NCI-H524 treated with DMSO at 0.1 percent for 48 hours (cell line): ENCODE measurements at places on chromosomes 7 and 10.

DNA sequence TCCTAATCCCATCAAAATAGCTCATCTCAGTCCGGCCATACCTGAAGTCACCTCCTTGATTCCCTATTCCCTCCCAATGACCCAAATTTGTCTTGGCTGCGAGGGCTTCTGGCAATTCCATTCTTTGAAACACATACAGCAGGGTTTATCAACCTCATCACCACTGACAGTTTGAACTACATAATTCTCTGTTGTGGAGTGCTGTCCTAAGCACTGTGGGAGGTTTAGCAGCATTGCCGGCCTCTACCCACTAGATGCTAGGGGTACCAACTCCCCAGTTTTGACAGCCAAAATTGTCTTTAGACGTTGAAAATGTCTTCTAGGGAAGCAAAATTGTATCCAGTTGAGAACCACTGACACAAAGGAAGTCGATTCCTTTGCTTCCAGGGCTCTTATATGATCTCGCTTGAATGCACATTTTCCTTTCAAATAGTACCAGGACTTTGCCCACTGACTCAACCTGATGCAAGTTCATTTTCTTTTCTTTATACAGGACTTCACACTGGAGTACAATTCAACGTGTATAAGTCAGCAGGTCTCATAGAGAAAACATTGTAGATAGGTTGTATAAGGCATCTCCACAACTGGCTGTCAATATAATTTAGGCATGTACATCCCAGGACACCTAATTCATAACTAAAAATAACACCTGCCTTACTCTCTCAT lies 133.3 kb downstream of the STRA8 start:
- no peak for DNase-seq

DNA sequence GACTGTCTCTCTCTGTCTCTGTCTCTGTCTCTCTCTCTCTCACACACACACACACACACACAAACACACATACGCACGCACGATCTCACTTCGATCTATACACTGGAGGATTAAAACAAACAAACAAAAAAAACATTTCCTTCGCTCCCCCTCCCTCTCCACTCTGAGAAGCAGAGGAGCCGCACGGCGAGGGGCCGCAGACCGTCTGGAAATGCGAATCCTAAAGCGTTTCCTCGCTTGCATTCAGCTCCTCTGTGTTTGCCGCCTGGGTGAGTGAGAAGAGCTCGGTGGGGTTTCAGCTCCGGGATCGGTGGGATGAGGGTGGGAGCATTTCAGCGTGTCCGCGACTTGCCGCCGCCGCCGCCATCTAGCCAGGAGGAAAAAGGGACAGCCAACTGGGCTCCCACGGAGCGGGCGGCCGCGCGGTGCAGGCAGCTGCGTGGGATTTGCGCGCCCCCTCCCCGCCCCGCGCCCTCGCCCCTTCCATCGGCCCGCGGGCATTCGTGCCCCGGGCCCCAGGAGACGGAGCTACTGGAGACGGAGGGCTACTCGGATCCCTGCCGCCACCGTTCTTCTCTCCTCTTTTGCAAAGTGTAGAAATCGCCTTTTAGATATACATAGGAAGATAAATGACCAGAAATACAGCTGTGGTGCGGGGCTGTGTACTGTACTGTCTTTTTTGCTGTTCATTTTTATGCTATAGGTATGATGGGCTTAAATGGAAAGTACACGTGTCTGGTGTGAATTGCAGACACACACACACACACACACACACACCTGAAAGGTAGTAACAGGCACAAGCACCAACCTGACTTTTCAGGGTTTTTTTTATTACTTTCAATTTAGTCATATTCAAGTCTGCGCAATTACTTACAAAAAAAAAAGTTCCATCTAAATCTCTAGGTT lies 581 bp downstream of the PTPRZ1 start:
- DNase-seq = no peak

GRCh38 chr10:84156009-84156408 lies 16.7 kb downstream of the GHITM start:
- no peak for DNase-seq

GRCh38 chr7:132965951-132966350 lies 115.9 kb downstream of the CHCHD3 start:
- DNase-seq = no peak

DNA sequence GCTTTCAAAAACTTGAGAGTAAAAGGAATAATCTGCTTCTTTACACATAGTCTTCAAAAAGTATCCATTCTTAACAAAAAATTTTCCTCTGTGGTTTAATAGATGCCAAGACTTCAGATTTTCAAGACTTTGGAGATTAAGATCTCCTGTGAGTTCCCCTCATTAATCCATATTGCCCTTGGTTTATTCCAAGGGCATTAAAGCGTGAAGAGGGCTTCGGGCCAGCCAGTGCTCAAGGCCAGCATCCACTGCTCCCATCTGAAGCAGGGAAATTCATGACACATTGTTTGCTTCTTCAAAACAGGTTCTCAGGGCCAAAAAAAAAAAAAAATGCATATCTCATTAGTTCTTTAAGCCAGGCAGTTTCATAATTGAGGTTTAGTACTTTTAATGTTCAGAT lies 137.3 kb upstream of the RHOBTB1 start:
- no peak for DNase-seq

- DNase-seq = no peak
Observed at GRCh38 chr10:48608279-48608681, 3.4 kb upstream of the ARHGAP22 start.

- no peak for DNase-seq
Observed at GRCh38 chr10:90126256-90126595, 424.8 kb downstream of the KIF20B start.

GRCh38 chr10:92822964-92823363 lies 25.4 kb upstream of the EXOC6 start:
- DNase-seq = no peak

DNA sequence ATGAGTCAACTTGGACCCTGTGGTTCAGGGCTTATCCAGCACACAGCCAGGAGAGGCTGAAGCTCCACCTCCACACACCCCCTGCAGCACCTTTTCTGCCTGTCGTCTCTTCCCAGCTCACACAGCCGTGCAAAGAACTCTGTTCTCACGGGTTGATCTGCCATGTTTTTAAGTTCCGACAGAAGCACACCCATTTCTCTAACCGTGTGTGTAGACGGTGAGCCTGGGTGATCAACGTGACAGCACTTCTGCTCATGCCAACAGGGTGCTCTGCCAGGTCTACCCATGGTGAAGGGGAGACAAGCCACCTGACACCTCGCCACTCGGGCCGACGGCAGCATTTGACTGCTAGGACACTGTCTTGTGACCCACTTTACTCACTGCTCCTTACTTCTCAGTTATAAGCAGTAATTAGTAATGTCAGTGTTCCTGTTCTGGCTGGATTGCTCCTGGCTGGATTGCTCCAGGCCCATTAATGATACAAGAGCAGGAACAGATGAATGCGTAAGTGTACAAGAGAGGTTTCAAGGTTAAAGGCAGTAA lies 90.5 kb downstream of the RNF216 start:
- no peak for DNase-seq

GRCh38 chr7:26022982-26023381 lies 129.0 kb upstream of the NFE2L3 start:
- DNase-seq = no peak

DNA sequence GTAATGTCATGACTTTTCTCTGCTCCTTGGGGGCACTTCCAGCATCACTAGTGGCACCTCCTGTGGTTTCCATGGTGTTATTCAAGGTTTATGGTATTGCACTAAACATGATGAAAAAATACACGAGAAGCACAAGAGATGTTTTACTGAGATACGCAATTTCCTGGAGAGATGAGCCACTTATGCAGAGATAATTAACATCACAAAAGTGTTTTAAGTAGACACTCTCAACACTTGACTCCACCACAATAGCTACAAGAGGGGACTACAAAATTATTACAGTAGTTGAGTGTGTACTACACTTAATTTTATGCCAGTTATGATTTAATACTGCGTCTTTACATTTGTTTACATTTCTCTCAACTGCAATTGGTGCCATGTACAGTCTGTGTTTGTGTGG lies 906.7 kb downstream of the DNAJB9 start:
- no peak for DNase-seq

- no peak for DNase-seq
Observed at GRCh38 chr7:129544700-129545099, 42.4 kb downstream of the SMKR1 start.

DNA sequence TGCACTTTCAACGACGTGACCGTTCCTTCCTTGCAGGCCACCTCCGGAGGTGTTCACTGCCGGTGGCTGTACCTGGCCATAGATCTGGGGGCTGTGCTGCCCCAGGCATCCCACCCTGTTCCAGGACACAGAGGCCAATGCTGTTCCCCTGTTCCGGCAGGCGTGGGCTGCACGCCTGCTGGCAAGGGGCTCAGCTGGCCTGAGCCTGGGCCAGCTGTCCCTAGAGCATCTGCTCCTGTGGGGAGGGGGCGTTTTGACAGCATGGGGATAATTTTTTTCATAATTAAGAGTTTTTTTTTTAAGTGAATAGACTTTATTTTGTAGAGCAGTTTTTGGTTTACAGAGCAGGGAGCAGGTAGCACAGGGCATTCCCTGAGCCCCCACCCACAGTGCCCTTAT lies 28.8 kb downstream of the PWWP2B start:
- no peak for DNase-seq

DNA sequence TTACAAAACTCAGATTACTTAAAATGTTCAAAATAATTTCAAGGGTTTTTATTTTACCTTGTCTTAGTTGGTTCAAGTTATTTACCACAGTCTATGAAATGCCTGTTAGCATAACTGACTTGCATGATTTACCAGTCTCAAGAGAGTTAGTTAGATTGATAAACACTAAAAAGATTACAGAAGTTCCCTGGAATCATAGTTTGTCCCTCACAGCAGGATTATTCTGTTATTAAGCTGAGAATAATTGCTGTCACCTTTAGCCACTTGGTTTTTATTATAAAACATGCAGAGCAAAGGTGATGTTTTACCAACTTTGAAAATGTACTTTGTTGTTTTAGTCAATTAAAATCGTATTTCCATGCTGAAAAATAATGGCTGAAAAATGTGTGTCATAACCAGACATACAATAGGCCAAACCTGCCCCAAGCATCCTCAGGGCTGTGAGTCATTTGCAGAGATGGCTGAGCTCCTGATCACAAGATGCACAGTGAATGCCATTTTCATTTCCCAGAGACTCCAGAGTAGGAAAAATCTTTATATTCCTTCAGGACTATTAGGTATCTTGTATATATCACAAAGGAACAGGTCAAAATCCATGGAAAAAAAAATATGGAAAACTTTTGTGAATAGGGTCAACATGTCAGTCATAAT lies 87.8 kb upstream of the DKK1 start:
- no peak for DNase-seq

GRCh38 chr7:157516311-157516710 lies 179.5 kb downstream of the DNAJB6 start:
- DNase-seq = no peak

DNA sequence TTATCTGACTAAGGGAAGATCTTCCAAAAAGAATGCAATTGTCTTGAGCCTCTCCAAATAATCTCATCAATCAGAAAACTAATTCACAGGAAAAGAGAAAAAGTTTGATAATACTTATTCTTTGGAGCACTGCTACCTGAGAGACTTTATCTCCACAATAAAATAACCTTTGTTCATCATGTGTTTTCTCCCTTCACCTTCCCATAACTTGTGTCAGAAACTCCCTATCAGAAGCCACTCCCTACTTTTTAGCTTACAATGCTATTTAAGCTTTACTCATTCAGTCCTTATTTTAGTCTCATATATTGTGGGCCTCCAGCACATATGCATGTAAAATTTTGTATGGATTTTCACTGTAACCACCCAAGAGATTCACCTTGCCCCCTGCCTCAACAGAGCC lies 998 bp downstream of the CYP3A43 start:
- DNase-seq = no peak

GRCh38 chr10:112583236-112583939 lies 136.4 kb downstream of the VTI1A start:
- no peak for DNase-seq

DNA sequence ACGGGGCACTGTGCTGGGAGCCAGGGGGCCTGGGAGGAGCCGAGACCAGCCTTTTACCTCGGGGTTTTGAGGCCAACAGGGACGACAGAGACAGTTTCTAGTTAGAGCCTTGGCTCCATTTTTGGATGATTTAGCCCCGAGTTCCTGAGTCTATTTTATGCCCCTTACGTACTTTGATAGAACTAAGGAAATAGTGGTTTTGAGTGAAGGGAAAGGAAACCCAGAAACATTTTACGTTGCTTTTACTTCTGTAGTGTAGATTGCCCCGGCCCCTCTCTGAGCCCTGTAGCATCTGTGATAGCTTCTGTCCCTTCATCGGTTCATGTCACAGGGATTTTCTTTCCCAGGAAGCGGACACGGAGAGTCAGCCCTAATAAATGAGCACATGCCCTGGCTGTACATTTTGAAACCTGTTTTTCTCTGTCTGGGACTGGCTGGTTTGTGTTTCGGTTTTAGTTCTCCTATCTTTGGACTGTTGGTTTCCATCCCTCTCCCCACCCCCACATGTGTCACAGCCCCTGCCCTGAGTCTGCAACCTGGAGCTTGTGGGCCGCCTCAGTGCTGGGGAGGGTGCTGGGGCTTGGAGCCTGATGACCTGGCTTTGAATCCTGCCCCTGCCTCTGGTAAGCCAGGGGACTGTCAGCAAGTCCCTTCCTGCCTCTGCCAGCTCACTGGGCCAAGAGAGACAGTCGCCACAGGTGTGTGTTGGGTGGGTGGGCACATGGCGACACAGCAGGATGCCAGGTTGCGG lies 6.9 kb upstream of the ORAI2 start:
- DNase-seq = no peak

DNA sequence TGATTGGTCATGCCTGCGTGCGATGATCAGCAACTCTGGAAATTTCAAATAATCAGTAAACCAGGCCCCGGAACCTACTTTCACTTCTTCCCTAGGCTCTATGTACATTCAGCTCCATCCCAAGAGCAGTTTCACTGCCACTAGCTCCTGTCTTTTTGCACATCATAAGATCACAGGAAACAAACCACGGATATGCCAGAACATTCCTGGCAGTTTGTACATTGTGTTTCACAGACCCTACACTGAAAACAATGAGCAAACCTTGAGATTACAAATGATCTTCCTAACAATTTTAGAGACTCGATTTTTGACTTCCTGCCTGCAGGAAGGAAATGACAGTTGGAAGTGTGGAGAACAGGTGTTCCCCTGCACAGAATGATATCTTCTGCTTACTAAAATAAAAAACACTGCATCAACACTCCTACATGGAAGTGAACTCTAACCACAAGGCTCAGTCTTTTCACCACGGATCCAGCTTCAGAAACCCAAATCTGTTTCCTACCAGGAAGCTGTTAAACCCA lies 7.6 kb upstream of the TMEM236 start:
- no peak for DNase-seq

GRCh38 chr7:1948887-1949680 lies 279.0 kb downstream of the ELFN1 start:
- DNase-seq = no peak

- DNase-seq = no peak
Observed at GRCh38 chr7:130135208-130136205, 65.2 kb downstream of the KLHDC10 start.

- DNase-seq = no peak
Observed at GRCh38 chr7:103793614-103794013, 195.8 kb downstream of the RELN start.

DNA sequence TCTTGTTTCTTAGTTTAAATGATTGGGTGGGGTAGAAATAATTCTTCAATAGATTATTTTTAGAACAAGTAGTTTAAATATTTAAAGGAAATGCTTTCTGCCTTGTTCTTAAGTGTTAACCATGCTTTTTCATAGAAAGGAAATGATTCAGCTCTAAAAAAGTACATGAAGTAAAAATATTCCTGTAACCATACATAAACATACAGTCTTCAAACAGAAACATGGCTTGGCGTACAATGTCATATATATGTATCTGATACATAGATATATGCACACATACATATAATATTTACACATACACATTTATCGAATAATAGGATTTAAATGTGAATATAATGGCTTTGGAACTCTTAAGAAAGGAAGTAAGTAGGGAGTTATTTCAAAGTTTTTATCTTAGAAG lies 84.4 kb downstream of the RUNDC3B start:
- no peak for DNase-seq
